ENCODE measurements at places on chromosomes 2 and 18.
A peak's percentile ranks its signal among the peaks of the same experiment; 100 is the strongest.

- no peak for DNase-seq
Observed at GRCh38 chr2:141911485-141912066, 219.2 kb downstream of the LRP1B start.

DNA sequence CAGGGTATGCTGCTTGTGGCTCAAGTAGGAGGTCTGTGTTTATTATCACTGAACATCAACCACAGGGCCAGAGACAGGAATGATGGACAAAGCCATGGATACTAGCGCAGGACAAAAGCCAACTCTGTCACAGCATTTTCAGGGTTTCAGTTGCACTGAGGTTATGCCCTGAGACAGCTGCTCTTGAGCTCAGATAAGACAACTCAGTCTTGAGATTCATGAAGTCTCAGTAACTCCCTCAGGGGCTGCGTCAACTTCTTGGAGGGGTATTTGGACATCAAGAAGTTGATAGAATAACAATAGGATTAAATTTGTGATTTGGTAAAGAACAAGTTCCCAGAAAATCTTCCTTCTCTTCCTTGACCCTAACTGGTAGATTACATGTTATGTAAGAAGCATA is 287.0 kb upstream of the SLC14A2 start:
- DNase-seq = no peak

DNA sequence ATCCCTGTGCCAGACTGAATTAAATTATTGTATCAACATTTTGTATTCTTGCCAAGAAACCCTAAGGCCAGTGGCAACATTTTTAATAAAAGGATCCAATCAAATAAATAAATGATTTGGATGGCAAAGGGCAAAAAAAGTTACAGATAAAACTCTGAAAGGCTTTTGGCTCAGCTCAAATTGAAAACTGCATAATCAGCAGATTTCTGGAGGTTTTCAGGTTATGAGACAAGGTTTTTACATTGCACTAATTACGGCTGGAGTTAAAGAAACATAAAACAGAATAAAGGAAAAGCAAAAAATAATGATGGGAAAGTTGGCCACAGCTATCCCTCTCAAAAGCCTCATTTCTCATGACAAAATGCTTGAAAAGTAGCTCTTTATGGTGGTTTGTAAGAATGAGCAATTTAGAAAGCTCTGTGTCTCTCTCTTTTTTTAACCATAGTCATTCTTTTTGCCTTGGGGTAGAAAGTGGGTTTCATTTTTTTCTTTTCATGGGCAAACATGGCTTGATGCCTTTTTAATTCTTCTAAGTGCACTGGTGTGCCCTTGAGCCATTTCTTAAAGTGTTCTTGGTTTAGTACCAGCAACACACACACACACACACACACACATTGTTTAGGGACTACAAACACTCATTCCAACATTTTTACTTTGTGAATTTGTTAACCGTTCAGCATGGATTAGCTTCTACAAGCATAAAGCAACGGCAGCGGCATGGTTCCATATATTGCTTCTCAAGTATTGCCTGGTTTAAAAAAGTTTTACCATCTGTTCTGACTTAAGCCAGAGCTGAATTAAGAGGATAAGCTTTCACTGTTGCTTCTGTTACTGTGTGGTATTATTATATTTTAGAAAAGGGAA is 747.1 kb upstream of the FSHR start:
- DNase-seq = no peak

DNA sequence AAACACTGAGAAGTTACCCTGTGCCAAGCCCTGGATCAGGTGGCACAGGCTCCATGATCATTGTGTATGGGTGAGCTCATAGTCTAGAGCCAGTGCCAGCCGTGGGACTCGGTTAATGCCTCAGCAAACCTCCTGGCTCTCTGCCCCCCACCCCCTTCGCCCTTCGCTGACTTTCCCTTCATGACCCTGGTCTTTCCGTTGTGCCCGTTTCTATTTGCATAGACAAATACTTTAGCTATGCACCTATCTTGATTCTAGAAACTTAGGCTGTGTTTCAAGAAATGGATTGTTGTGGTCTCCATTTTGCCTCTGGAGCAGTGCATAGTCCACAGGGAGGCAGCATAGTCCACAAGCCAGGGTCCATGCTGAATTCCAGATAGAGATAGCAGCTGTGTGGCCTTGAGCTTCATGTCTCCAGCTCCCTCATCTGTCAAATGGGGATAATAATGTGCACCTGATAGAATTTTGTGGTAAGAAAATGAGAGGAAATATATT is 44.8 kb upstream of the KDM3A start:
- DNase-seq = peak; percentile 8

DNA sequence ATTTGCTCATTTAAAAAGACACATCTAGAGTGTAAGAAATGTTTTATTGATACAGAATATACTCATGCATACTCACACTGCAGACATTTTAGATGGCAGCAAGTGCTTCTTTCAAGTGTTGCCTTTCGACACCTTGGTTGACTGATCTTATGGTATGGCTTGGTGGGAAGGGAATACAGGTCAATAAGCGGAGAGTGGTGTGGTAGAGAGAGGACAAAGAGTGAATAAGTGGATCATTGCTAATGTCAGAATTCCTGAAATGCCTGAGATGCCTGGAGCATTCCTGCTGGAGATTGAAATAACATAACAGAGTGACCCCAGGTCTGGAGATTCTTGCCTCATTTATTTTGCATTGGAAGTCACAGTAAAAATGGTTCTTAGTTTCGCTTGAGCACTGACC is 76.7 kb downstream of the RND3 start:
- no peak for DNase-seq

DNA sequence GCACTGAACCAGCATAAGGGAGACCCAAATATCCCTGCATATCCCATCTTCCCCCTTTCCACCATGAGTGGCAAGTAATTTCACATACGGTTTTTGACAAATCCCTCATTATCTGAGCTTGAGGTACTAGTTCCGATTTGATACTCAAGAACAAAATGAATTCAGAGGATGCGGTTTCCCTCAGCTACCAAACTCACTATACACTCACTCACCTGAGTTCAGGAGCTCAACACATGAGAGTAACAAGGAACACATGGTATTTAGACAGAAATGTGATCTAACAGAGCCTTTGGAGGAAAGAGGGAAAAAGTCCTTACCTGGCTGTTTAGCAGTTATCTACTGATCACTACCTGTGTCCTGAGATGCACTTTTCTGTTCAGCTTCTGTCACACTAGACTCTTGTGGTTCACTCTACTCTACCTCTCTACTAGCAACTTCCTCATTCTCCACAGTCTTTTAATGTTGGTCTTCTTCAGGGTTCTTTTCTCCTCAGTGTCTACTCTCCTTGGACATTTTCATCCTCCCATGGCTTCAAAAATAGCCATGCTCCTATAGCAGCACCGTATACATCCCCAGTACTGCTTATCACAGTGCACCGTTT is 25.1 kb downstream of the ASXL2 start:
- no peak for DNase-seq

DNA sequence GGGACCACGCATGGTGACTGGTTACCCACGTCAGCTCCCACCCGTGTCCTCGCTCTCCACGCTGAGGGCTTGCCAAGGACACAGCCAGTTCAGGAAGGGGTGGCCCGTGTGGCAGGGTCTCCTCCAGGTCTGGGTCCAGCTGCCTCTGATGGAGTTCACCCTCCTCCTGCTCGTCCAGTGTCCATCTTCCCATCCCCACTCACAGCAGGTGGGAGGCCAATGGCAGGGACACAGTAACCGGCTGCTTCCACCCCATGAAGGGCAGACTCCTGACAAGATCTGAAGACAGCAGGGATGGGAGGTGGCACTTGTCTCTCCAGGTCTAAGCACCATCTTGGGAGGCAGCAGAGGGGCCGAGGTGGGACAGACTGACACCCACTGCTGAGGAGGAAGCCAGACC is 106.4 kb downstream of the NDUFA10 start:
- DNase-seq = no peak

GRCh38 chr18:55064760-55065159 is 105.5 kb upstream of the CCDC68 start:
- DNase-seq = no peak

GRCh38 chr2:69798290-69798908 is 31.1 kb upstream of the GMCL1 start:
- no peak for DNase-seq

DNA sequence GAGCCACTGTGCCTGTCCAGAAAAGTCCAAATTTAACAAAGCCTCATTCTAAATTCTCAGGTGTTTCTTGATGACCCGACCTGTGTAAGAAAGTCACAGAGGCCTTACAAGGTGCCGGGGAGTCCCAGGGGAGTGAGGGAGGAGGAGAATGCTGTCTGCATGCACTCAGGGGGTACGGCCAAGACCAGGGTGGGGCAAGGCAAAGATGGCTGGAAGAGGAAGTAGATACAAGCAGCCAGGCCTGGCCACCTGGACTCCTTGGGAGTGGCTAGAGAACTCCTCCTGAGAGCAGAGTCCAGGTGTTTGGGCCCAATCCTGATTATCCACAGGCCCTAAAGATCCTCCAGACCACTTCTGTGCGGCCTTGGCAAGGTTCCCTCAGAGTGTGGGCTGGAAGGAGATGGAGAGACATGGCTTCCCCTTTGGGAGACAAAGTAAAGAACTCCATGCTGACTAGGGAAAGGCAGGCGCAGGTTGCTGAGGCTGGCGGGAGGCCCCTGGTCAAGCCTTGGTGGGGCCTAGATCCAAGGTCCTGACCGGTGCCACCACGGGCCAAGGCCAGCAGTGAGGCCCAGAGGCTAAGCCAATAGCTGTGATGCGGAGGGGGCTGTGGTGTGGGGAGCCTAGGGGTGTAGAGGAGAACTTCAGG is 74.7 kb downstream of the COPS8 start:
- DNase-seq = no peak

- no peak for DNase-seq
Observed at GRCh38 chr2:42967959-42968674, 175.7 kb upstream of the HAAO start.

- DNase-seq = no peak
Observed at GRCh38 chr2:73859721-73860586, 31.2 kb downstream of the STAMBP start.

DNA sequence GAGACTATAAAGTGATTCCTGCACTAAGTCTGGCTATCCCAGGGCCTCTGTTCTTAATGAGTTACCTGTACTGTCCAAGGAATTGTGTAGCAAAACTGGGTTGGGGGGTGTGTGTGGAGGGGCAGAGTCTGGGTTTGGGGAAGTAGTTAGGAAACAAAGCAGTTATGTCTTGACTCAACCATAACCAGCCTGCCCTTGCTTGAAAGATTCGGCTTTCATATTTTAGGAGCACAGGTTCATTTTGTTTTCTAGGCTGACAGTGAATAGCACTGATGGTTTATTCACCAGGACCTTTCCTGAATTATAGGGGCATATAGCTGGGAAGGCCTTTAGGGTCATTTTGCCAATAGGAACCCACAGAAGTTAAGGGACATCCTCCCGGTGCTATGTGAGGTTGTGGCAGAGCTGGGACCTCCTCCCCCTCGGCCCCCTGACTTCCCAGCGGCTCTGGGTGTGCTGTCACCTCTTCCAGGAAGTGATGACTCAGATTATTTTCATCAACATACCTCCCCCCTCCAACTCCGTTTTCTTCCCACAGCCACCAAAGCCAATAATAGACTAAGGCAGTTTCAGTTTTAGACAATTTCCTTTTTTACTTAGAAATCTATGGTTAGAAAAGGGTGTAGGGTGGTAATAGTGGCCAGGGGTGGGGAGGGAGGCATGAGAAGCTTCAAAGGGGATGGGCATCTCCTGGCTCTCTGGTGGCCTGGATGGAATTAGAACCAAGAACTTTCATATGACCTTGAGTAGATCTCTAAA is 44.8 kb downstream of the SETBP1 start:
- peak; percentile 85 for DNase-seq

- DNase-seq = no peak
Observed at GRCh38 chr2:134410831-134411231, 157.0 kb downstream of the MGAT5 start.

GRCh38 chr2:24080701-24081100 is 3.9 kb downstream of the TP53I3 start:
- DNase-seq = no peak

- no peak for DNase-seq
Observed at GRCh38 chr2:235558572-235558971, 64.7 kb downstream of the AGAP1 start.

- DNase-seq = no peak
Observed at GRCh38 chr2:239811806-239812560, 213.2 kb downstream of the NDUFA10 start.

- DNase-seq = no peak
Observed at GRCh38 chr2:186570604-186571003, 19.3 kb upstream of the ITGAV start.

- DNase-seq = no peak
Observed at GRCh38 chr2:58904095-58904494, 663.0 kb upstream of the FANCL start.

- no peak for DNase-seq
Observed at GRCh38 chr2:128319631-128320191, 1.0 kb upstream of the HS6ST1 start.

DNA sequence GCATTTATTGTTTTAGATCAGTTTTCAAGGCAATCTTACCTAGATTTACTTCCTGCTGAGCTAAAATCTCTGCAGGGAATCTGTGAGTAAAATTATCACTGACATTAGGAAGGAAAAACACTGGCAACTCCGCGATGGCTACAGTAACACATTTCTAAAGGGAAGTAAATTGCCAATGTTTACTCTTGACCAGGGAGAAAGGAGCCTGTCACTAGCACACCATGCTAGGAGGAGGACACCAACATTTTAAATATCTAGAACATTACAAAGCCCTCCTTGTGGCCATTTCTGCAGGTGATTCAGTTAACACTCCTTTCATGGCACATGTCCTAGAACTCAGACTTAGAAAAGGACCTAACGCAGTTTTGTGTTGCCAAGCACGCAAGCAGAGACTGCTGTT is 58.4 kb downstream of the TCF4 start:
- DNase-seq = no peak

- DNase-seq = no peak
Observed at GRCh38 chr2:47272905-47273758, 118.0 kb upstream of the STPG4 start.

- DNase-seq = no peak
Observed at GRCh38 chr2:238563551-238563950, 136.8 kb downstream of the ASB1 start.

DNA sequence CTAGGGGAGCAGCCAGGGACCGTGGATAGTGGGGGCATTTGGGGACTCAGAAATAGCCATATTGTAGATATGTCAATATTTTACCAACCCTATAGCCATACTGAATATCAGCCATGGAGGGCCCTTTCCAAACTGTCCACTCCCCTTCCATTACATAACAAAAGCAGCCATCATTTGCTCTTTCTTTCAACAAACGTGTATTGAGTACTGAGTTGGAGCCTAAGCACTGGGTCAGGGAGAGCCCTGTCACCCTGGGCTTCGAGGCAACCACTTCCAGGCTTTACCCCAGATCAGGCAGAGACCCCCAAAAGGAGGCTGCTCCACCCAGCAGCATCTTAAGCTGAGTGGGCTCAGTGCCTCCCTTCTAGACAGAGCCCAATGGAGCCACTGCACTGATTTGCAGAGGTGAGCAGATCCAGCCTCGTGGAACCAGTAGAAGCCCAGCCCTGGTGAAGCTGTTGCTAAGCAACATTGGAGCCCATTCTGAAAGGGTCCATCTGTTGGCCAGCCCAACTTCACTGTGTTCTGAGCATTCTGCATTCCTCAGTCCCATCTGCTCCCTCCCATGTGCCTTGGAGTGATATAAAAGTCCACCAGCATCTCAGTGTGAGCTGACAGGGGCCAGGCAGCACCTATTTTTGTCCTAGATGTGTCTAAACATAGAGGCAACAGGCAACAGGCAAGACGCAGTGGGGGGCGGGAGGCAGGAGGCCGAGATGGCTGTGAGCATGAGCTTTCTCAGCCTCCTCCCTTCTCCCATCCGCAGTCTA is 112.1 kb downstream of the PLB1 start:
- no peak for DNase-seq

- no peak for DNase-seq
Observed at GRCh38 chr18:55559739-55560138, 28.3 kb downstream of the TCF4 start.

- no peak for DNase-seq
Observed at GRCh38 chr2:231672617-231673347, 35.5 kb upstream of the PTMA start.

Measured in immature natural killer cell (primary cell).